ENCODE measurements at places on chromosomes 5 and 9.

- no peak for DNase-seq
Observed at GRCh38 chr5:169856571-169856970, 123.7 kb downstream of the INSYN2B start.

GRCh38 chr9:89802781-89803355, 198.1 kb downstream of the GADD45G start:
- DNase-seq, result no peak

DNA sequence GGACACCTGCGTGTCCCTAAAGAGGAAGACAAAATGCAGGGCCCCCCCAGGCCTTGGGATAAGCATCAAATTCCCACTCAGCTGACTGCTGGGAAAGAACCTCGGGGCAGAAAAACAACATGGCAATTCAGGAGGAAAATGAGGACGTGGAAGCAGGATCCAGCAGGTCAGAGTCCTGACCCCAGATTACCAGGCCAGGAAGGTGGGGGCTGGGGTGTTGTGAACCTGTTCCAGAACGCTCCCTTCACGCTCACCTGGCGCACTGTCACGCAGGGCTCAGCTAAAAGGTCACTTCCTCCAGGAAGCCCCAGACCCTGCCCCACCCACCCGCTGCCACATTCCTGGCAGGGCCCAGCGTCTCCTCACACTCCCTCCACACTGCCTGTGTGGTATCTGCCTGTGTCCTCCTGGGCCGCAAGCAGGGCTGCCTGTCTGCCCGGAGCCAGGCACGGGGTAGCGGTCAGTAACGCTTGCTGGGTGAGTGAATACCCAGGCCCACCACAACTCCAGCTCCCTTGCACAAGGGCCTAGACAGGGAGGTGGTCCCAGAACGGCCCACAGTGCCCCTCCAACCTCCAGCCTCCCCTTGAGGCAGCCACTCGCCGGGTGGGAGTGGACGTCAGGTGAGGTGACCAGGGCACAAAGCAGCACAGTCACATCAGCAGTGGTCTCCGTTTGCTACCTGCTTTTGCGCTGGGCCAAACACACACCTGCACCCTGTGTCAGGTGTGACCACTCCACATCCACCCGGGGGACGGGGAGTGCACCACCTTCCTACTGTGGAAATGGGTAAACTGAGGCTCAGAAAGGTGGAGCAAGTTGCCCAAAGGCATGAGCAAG, 18.1 kb downstream of the VAV2 start:
- DNase-seq, result no peak

- DNase-seq, result no peak
Observed at GRCh38 chr9:99834474-99834873, 12.8 kb downstream of the NR4A3 start.

GRCh38 chr5:57552033-57552432, 69.4 kb upstream of the ACTBL2 start:
- no peak for DNase-seq

DNA sequence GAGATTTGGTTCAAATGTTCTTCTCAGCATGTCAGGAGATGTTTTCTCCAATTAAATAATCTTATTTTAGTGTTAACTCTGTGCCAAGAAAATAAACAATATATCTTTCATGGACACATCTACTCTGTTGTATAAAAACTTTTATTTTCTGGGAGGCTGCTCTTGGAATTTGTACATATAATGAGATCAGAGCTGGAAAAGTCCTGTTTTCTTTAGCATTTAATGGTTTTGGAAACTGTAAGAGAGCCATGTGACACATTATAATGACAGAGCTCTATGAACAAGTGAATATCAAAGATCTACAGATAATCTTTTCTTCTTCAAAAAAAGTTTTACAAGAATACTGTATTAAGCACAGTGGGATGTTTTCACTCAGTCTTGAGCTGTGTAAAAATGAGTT, 48.8 kb downstream of the FOXD1 start:
- DNase-seq, result no peak

GRCh38 chr9:85516455-85516854, 225.3 kb downstream of the AGTPBP1 start:
- peak; percentile 37 for DNase-seq

GRCh38 chr5:116517488-116517887, 57.1 kb downstream of the SEMA6A start:
- no peak for DNase-seq

DNA sequence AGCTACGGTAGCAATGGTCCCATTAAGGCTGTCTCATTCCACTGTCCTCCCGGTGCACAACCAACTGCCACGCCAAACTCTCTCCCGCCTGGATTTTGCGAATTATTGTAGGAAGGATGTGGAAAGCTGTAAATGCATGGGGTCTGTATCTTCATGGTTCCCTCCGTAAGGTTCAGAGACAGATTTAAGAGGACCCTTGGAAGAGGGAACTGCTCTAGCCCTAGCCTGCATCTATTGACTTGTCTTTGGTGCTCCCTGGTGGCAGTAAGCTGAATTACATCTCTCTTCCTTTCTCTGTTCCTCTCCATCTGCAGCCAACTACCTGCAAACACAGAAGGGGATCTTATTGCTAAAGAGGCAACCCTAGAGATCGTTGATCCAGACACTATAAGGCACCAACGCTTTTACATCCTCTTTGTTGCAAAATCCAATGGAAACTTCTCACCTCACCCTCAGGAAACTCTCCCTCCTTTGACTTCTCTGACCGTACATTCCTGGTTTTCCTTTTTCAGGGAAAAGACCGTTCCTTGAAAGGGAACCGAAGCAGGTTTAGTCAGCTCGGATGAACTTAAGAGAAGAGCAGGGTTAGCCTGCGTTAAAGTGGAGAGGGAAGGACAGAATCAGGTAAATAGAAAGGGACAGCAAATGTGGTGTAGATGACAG, 11.9 kb downstream of the CAPSL start:
- DNase-seq, result peak; percentile 55

- DNase-seq, result no peak
Observed at GRCh38 chr5:12777342-12777741, 873.1 kb upstream of the CTNND2 start.

- no peak for DNase-seq
Observed at GRCh38 chr5:160030631-160031377, 21.9 kb downstream of the TTC1 start.

- no peak for DNase-seq
Observed at GRCh38 chr5:40383749-40384651, 295.7 kb upstream of the PTGER4 start.

DNA sequence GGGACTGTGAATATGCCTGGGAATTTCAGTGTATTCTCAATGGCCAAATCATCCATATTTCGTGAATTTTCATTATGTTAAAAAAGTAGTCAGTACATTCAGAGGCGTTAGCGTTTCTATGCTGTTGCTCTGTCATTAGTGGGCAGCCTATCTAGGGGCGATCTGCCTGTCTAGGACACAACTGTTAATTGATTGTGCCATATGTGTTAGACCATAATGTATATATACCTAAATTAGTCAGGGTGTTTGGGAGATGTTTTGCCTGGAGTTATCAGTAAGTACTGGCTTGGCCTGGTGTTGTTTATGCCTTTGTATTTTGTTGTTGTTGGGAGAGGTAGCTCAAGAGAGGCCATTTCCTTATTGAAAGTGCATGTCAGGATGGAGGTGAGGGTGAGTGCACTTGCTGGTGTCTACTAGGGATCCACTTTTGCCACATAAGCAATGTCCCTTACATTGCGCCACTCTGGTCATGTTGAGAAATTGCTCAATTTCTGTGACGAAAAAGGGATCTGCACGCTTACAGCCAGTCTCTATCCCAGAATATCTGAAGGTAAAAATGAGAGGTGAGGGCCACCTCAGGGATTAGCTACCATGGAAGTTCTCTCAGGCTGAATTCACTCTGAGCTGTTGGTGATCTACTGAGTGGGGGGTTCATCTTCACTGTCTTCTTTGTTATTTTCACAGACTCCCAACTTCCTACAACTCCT, 123.3 kb downstream of the ST8SIA4 start:
- DNase-seq, result no peak

- no peak for DNase-seq
Observed at GRCh38 chr9:113129884-113130283, 20.9 kb upstream of the SLC31A2 start.

DNA sequence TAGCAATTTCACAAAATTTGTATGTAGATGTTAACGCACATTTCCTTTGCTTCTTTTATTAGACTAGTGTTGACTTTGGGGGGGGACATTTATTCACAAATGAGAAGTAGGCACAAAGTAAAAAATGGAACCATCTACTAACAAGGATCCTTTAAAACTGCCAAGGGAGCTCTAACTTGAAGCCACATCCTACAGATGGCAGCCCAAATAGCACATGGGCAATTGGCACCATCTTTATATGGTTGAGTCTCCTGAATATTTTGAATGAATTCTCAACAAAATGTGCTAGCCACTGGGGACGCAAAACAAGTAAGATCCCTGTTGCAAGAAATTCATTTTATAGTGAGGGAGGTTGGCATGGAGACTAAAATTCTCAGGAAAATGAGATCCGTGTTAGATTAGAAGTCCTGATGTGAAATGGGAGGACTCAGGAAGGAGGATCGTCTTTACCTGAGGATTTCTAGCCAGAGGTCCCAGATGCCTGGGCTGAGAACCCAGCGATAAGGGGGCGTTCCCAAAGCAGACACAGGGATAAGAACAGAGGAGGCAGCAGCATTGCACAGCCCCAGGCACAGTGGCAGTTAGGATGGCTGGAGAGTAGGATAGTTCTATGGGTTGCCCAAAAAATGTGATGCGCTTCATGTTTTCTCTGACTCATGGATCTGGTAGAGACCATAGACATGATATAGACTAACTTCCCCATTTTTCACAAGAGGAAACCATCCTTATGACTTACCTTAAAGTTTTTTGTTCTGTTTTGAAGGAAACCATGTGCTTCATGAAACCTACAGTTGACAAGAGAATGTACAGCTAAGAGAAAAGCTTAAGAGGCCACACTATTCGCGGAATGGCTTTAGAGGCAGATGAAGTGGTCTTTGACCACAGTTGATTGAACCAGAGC, 37.4 kb downstream of the C9orf152 start:
- no peak for DNase-seq
